ENCODE measurements at places on chromosomes 6 and 20. TPM values are rescaled to one million over a fixed set of nuclear protein-coding genes. Genes with fewer than 3 reads are reported as not detected.

DNA sequence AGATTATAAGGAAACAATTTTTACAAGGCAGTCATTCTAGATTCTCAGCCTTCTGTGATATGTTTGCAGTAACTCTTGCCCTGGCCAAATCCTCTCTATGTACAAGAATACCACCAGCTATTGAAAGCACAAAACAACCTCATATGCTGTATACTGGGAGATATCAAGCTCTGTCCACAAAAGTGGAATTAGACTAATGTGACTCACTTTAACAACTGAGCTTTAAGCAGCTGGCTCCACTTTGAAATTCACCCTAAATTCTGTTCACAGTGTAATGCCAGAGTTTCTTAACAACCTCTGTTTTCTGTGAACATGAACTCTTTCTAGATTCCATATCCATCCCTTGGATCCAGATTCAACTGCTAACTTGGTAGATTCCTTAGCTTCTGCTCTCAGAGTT lies 47.6 kb downstream of the CHD6 start:
- DNase-seq = no peak

GRCh38 chr6:1679688-1680068 lies 70.0 kb downstream of the FOXC1 start:
- no peak for DNase-seq

- DNase-seq = no peak
These were observed 54.6 kb upstream of the MYO6 start for GRCh38 chr6:75694406-75694805.

GRCh38 chr6:84220809-84221409 lies 6.5 kb downstream of the CEP162 start:
- no peak for DNase-seq

GRM1 gene
- total RNA-seq = 0.63 TPM

DNA sequence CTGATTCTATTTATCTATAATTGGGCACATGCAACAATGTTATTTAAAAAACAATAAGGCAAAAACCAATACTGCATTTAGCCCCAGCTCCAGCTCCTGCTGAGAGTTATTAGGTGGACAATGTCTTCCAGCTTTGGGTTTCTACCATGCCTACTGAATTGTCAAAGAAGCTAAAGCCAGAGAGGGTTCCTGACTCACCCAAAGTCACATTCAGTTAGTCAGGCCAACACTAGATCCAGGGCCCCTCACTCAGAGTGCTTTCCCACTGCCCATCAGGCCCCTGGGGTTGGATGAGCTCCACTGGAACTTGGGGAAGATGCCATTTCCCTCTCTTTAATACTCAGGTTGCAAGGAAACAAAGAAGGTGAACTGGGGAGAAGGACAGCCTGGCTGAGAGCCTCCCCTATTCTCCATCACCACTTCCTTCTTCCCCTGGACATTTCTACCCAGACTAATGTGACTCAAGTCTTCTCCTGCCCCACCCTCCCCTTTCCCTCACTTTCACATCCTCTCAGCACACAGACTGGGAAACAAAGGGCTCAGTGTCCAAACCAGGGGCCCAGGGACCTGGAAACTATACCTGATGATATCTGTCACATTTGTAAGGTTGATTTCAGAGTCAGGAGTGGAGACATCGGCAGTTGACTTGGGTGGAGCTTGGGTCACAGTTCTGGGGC lies 6.0 kb downstream of the TREM1 start:
- no peak for DNase-seq

DNA sequence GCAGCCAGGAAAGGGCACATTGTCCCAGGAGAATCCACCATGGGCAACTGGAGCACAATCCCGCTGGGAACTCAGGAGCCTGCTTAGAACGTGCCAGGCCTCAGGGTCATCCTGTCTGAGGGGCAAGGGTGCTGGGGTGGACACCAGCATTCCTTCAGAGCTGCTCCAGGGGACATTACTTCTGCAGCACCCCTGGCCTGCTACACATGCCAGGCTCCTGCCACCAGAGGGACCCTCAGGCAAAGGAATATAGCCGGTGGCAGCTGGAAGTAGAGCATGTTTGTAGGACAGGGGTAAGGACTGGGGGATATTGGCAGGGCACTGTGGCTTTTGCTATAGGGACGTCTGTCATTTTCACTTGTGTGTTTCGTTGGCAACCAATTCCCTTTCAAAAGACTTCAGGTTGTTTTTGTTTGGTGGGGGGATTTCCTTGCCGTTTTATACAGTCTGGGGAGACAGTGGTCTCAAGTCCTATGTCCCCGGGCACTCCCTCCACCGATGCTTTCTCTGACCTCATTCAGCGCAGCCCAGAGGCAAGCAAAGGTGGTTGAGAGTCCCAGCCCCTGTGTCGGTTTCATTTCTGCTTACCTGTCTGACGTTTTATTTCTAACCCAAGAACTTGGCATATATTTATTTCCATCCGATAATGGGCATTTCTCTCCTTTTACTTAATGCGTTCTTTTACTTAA lies 130.8 kb downstream of the JPH2 start:
- DNase-seq = no peak

CASS4 gene
- total RNA-seq = 0.14 TPM

GRCh38 chr20:63498960-63499337 lies at the start of gene EEF1A2:
Gene EEF1A2, minus strand, starts transcription at chr20:63499083. Its CDS starts 1,320 bp downstream, at chr20:63497763.
- no peak for DNase-seq

DNA sequence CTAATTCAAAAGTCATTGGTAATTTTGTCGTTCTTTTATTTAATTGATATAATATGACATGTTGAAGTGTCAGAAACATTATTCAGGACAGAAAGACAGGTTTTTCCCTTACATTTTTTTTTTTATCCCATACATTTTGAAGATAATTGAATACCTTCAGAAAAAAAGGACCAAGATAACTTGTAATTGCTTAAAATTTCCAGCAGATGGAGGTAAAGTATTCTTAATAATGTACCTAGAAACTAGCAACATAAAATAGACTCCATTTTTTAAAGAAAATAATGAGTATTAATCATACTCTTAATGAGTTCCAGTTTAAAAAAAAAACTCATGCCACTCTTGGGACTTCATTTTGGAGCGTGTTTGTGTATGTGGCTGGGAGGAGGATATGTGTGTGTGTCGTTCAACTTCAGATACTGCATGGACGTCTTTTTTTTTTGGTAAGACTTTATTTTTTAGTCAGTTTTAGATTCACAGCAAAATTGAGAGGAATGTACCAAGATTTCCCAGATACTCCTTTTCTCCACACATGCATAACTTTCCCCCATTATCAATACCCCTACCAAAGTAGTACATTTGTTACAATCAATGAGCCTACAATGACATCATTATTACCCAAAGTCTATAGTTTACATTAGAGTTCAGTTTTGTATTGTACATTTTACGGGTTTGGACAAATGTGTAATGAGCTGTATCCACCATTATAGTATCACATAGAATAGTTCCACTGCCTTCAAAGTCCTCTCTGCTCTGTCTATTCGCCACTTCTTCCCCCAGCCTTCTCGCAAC lies 79.4 kb downstream of the ROS1 start:
- no peak for DNase-seq

GHRH gene
- not detected for total RNA-seq

- DNase-seq = no peak
These were observed 107.6 kb upstream of the CEP85L start for GRCh38 chr6:118758946-118759345.

- no peak for DNase-seq
These were observed 58.2 kb downstream of the ZNF831 start for GRCh38 chr20:59221707-59222252.

DNA sequence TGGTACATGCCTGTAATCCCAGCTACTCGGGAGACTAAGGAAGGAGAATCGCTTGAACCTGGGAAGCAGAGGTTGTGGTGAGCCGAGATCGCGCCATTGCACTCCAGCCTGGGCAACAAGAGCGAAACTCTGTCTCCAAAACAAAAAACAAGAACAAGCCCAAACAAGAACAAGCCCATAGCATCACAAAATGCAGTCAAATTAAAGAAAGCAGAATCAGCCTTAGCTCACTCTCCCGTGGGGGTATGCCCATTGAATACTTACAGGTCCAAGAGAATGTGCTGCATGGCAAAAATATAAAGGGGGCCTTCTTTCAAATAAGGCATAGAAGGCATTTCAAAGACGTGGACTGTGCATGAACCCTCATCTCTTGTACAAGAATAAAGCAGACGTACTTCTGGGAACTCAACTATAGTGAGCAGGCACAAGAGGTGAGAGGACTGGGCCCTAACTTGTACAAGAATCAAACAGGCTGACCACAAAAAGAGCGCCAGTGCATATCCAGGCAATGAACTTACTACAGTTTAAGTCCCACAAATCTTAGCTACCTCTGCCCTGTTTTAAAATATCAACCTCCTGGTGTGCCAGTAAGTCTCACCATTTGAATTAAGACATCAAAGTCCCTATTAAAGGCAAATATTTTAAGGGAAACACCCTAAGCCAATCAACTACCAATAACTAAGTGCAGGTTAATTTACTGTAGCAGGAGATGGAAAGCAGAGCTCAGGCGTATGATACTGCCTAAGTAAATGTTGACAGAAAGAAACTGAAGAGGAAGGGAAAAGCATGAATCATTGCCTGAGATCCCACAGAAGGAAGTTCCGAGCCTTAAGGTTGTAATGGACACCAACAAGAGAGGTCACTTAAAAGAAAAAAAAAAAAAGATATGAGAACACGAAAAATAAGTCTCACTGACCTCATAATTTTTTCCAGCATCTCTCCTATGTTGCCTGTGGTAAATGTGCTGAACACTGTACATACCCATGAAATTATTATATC lies 37.4 kb downstream of the TOMM6 start:
- no peak for DNase-seq

- DNase-seq = peak; percentile 66
These were observed 10.1 kb upstream of the ITPR3 start for GRCh38 chr6:33610779-33611732.

GRCh38 chr6:39816747-39817146 lies 24.6 kb downstream of the DAAM2 start:
- no peak for DNase-seq

DNA sequence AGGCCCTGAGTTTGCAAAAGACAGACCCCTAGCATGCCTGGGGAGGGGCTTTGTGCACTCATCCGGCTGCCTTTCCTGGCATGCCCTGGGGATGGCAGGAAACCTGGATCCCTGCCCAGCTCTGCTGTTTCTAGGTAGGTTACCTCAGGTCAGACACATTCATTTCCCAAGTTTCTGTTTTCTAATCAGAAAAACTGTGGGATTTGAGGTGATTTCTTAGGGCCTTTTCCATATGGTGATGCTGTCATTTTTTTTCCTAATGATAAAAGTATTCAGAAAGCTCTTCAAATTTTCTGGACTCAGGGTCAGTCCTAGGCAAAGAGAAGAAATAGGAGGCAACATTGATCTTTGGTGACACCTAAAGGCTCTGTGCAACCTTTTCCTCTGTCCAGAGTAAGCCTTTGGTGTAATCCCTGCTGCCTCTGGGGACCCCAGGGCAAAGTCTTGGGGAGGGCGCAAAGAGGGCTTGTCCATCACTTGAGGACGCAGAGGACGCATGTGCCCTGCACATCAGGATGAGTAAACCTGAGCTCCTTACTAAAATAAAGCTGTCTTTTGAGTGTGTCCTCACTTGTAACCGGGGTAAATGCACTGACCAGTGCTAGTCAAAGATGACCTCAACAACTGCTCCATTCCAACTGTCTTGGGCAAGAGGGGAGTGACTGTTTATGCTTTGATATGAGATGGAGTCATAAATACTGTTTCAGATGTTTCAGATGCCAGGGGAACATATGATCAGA lies 13.5 kb upstream of the TRAM2 start:
- DNase-seq = no peak

SGK1 gene
- 3.8 TPM for total RNA-seq

DNA sequence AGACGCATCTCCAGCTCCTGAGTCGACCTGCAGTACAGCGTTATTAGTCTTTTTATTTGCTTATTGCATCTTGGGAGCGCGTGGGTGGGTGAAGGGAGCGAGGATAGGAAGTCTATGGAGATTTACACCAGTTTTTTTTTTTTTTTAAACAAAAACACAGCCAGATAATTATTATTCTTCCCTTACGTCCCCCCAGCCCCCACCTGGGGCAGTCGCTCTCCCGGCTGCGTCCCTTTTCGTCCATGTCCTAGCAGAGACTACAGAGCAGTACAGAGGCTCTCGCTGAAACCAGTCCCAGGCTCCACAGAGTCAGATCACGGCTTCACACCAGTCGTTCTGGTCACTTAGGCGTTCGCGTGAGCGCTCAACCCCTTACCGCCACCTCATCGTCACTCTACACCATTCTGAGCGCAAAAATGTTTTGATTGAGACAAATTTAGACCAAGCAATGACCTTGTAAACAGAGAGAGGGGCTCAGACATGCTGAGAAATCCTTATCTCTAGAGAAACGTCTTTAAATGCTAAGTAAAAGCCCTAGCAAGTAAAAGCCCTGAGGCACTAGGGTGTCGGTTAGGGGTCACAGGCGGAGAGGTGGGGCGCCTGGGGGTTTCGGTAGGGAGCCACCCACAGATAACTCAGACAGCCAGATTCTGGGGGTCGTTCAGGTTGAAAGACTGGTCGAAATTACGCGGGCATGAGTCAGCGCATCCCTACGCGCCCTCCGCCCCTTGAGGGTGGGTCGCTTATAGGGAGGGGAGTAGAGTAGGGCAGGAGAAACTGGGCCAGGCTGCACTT lies 975 bp upstream of the PPT2 start:
- DNase-seq = peak; percentile 32

GRCh38 chr6:23790756-23791155 lies 335.3 kb upstream of the NRSN1 start:
- DNase-seq = no peak

PAK5 gene
- total RNA-seq = 1.8 TPM

DNA sequence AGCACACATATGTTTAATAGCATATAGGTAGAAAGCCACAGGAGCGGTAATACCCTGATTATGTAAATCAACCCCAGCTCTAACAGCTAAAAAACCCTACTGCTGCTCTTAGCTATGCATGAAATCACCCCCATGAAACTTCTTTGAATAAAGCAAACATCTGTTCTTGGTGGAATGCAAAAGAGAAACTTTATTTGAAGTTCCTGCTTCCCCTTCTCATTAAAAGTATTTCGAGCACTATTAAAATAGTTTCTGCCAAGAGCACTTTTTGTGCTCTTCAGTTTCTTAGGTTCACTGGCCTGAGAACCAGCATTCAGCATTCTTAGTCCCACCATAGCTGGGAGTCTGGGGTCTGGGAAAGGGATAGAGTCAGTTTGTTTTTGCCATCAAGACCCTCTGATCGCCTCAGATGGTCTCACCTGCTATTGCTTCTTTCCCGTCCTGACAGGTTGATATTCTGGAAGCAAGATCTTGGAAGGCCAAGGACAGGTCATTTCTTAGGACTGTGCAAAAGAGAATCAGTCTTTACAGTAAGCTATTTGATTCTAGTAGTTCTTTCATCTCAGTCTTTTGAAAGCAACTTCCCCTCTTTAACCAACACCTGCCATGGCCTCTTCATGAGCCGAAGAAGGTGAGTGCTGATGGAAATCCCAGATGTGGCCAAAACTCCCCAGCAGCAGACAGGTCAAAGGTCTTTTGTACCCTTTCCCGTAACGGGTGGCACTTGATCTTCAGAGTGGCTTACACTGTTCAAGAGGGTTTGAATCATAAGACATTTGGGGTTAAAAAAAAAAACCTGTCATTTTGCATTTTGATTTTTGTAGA lies 76.5 kb upstream of the TMEM170B start:
- DNase-seq = no peak

IMPG1 gene
- total RNA-seq = not detected

SLC17A9 gene
- 1.4 TPM for total RNA-seq

SLC25A27 gene
- 8.4 TPM for total RNA-seq

- DNase-seq = no peak
These were observed 6.0 kb upstream of the PTPRA start for GRCh38 chr20:2867081-2867864.

Measured in neural crest cell (in vitro differentiated cells).